ENCODE measurements at places on chromosomes 7 and 10.

DNA sequence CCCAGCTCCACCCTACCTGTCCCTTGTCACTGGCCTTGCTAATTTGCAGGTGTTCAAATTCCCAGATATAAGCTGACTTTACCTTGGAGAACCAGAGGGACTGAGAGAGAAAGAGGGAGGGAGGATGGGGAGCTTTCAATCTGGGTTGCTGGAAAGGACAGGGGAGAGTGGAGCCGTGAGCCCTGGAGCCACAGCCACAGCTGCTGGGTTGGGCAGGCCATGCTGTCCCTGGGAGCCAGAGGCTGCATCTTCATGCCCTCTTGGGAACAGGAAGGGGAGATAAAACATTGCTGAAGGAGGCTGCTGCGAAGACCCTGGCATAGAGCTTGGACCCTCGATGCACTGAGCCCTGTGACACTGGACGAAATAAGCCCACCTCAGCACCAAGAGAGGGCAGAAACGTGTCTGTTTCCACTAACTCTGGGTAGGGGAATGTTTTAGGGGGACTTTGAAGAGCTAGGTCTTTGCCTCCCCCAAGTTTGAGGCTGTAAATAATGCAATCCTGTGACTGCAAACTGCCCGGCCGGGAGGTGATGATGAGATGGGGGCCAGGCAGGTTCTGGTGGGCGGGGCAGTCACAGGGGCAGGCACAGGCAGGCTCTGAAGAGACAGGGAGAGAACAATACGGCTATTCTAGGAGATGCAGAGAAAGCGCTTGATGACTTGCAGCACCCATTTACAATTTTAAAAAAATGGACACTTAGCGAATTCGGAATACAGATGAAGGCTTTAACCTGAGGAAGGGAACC is 5.8 kb upstream of the JAKMIP3 start:
- DNase-seq, result peak; percentile 46

DNA sequence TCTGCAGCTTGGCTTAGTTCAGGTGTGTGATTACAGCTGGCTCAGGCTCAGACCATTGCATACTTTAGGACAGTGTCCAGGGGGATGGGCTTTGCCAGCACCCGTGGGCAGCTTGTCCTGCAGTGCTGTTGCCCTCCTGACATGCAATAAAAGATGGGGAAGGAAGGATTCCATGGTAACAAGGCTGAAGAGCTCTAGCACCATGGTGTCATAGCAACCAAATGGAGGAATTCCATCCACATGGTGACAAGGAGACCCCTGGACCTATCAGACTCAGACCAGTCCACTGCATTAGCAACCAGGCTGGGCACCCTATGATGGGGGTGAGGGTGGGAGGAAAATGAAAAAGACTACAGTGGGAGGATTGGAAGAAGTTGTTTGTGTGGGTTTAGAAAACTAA is 49.9 kb downstream of the SORCS3 start:
- DNase-seq, result no peak

- DNase-seq, result no peak
Observed at GRCh38 chr7:114718861-114719260, 203.0 kb upstream of the MDFIC start.

GRCh38 chr7:150451833-150452461 is 1.5 kb downstream of the GIMAP8 start:
- no peak for DNase-seq

- no peak for DNase-seq
Observed at GRCh38 chr10:61792097-61792716, 109.3 kb upstream of the ARID5B start.

DNA sequence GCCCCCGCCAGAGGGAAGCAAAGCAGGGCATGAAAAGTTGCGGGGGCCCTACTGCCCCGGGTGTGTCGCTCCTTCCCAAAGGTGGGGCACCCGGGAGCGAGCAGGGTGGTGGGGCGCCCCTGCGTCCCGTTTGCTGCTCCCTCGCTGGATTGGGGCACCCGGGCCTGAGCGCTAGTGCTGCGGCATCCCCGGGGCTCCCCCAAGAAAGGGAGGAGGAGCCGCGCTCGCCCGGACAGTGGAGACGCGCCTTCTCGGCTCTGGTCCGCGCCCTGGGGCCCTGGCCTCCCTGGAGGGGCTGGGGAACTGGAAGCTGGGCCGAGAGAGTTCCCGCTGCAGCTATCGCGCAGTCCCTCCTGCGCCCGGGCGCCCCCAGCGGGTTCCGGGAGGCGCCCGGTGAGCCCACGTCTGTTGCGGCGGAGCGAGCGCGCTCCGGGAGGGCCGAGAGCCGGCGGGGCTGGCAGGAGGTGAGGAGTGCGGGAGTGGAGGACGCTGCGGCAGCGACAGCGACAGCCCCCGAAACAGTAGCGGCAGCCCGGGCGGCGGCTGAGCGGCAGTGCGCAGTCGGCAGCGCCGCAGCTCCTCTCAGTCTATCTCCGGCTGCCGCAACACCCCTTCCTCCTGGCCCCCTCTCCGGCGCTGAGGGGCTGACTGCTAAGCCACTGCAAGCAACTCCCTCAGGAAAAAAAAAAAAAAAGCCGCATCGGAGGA is 504 bp upstream of the BMPER start:
- DNase-seq, result peak; percentile 40
